Epithelial cell of prostate (primary cell): ENCODE measurements at places on chromosomes 2 and 18.

GRCh38 chr2:227344231-227344630 lies 19.2 kb downstream of the MFF start:
- DNase-seq: no peak

- DNase-seq: no peak
Measured at GRCh38 chr18:78507217-78507616, 472.4 kb upstream of the SALL3 start.

GRCh38 chr18:51767293-51767692 lies 569.8 kb upstream of the MEX3C start:
- DNase-seq: no peak

- no peak for DNase-seq
Measured at GRCh38 chr2:35184471-35184870, 1171.1 kb upstream of the CRIM1 start.

GRCh38 chr2:240149943-240150784 lies 9.7 kb upstream of the OTOS start:
- no peak for DNase-seq

DNA sequence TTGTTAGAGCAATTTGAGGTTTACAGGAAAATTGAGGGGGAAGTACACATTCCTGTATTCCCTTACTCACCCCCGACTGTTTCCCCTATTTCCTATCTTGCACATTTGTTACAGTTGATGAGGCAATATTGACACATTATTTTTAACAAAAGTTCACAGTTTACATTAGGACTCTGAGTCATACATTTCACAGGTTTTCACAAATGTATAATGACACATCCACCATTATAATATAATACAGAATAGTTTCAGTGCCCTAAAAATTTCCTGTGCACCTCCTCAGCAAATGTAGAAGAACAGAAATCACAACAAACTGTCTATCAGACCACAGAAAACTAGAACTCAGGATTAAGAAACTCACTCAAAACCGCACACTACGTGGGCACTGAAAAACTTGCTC lies 160.6 kb upstream of the RMP24 start:
- DNase-seq: peak; percentile 24

GRCh38 chr2:25358249-25358815 lies 16.6 kb upstream of the DNMT3A start:
- no peak for DNase-seq

- DNase-seq: no peak
Measured at GRCh38 chr2:111678161-111678560, 205.8 kb downstream of the ANAPC1 start.

DNA sequence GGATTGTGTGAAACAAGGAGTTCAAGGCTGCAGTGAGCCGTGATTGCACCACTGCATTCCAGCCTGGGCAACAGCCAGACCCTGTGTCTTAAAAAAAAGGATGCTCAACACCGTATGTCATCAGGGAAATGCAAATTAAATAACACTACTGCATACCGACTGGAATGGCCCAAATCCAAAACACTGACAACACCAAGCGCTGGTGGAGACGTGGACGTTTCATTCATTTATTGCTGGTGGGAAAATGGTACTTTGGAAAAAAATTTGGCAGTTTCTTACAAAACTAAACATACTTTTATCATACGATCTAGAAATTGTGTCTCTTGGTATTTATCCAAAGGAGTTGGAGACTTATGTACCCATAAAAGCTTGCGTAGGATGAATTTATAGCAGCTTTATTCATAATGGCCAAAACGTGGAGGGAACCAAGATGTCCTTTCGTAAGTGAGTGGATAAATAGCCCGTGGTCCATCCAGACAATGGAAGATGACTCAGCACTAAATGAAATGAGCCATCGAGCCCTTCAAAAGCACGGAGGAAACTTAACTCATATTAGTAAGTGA lies 24.2 kb downstream of the NEU4 start:
- no peak for DNase-seq

DNA sequence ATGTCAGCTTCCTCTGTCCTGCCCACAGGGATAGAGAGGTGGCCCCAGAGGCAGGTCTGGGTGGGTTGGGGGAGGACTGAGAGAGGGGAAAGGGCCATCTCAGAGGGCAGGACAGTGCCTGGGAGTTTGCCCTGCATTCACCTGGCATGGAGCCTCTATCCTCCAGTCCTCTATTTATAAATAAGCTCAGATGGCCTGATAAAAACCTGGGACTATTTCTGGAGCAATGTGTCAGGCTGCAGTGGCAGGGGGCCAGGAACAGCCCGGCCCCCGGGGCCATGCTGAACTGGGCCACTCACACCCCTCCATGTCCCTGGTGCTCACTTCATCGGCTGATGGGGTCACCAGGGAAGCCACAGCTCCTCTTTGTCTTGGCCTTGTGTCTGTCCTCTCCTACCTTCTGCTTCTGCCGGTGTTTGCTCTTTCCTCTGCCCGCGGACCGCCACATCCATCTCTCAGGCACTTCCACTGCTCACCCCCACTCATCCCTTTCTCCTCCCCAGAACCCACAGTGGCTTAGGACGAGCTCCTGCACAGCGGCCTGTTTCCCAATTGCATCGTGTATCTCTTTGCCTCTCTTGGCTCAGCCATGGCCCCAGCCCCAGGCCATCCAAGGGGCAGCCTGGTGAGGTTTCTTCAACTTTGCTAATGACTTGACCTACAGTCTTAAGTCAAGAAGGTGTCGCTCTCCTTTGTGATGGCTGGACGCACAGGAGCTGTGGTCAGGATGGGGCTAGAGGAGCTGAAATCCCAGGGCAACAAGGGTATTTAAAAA lies 38.8 kb downstream of the SCTR start:
- DNase-seq: no peak

- DNase-seq: no peak
Measured at GRCh38 chr18:8707556-8708300, 2.4 kb downstream of the MTCL1 start.

DNA sequence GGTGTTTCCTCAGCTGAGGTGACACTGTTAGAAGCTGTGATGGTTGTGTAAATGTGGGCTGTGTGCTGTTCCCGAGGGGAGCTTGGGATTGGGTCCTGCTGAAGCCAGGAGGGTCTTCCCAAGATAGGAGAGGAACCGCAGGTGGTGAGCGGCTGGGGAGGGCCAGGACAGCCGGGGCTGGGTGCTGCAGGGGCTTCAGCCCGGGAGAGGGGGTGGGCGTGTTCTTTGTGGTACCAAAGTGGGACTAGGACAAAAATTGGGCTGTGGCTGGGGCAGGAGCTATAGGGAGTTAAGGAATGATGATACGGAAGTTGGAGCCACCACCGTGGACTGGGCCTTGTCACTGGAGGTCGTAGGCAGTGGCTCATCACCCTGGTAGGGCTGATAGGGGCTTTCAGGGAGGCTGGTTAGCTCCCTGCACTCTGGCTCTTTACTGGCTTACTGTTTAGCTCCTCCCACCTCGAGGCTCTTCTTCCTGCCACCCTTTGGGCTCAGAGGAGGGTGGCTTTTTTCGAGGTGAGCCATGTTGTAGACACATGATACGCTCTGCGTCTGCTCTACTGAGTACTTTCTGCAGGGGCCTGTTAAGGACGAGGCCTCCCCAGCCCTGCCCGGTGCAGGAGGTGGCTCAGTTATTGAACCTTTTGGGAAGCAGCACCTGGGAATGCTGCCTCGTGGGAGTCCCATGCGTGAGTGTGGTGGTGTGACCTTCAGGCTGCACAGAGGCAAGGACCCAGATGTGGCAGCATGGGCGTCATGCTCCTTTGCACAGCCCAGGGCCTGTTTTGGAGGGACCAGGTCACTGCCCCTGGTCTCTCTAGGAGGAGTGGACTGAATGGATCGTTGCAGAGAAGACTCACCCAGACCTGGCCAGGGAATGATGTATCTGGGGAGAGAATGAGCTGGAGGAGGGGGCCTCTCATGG lies 21.6 kb downstream of the ASB1 start:
- no peak for DNase-seq

- no peak for DNase-seq
Measured at GRCh38 chr2:183614799-183615435, 490.7 kb downstream of the NUP35 start.

DNA sequence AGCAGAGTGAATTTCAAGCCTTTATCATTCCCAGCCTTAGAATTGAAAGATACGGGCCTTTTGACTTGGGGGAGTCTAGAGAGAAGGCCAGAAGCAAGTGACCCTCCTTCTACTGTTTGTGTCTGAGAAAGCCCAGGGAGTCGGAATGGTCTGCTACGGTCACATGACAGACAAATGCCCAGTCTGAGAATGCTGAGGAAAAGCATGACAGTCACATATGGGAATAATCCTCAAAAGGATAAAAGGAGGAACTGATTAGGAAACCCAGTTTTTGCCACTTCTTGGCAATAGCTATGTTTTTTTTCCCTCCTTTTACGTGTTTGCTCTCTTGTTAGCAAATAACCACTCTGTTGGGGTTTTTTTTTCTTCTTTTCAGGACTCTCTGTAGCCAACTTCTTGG lies 38.1 kb upstream of the HNRNPA3 start:
- no peak for DNase-seq

DNA sequence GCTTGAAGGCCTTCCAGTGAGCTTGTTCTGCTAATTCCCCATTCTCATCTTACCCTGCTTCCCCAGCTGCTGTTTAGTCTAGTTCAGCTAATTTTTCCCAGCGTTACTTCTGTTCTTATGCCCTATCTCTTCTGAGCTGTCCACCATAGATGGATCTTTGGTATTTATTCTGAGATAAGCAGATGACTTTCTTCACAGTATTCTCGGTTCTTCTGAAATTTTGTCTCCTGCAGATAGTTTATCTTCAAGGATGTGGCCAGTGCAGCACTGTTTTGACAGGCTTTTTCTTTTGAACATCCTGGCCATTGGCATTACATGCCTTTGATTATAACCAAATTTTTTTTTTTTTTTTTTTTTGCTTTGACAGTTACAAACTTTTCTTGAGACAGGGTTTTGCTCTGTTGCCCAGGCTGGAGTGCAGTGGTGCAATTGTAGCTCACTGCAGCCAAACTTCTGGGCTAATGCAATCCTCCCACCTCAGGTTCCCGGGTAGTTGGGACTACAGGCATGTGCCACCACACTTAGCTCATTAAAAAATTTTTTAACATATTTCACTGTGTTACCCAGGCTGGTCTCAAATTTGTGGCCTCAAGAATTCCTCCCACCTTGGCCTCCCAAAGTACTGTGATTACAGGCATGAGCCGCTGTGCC lies 134.2 kb downstream of the WDSUB1 start:
- no peak for DNase-seq

DNA sequence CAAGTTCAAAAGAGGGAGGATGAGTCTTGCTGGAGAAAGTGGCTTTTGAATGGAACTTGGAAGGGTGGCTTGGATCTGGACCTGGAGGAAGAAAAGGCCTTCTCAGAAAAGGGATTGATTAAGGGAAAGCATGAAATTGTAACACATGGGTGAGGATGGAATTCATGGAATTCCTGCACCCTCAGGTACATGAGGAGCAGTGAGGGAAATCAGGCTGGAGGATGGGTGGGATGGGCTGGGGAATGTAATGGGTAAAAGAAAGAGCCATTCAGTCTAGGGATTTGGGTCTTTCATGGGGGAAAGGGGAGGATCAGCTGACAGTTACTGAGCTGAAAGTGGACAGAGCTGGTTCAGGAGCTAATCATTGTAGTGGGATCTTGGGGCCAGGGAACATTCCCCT lies 51.2 kb upstream of the HAAO start:
- no peak for DNase-seq

GRCh38 chr18:75635096-75635495 lies 207.6 kb upstream of the SMIM21 start:
- no peak for DNase-seq

GRCh38 chr2:76332871-76333270 lies 622.2 kb upstream of the GCFC2 start:
- DNase-seq: no peak

- no peak for DNase-seq
Measured at GRCh38 chr2:168734199-168734760, 68.2 kb upstream of the NOSTRIN start.

DNA sequence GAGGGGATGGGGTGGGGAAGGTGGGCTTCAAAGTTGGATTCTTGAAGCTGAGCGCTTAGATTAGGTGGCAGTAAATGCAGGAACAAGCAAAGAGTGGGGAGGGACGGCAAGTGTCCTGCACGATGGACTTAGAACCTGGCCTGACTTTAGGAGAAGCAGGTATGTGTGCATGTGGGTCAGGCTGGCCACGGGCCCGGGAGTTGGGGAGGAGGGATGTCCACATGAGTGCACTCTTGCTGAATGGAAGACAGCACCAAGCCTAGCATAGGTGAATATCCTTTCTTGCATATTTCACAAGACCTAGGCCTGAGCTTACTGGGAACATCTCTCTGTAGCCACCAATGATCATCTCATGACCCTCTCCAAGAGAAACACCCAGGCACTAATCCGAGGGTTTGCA lies 96.1 kb downstream of the DDX1 start:
- no peak for DNase-seq

GRCh38 chr2:100233061-100233460 lies 89.2 kb downstream of the LONRF2 start:
- no peak for DNase-seq

- peak; percentile 93 for DNase-seq
Measured at GRCh38 chr18:54828281-54828881, at the start of gene RAB27B. TSS of gene RAB27B (plus strand) at chr18:54828477. CDS start at chr18:54877586, 49,109 bp downstream.

- DNase-seq: no peak
Measured at GRCh38 chr2:240662681-240663080, 20.0 kb downstream of the AQP12B start.

GRCh38 chr2:608297-608696 lies 68.9 kb downstream of the TMEM18 start:
- no peak for DNase-seq

DNA sequence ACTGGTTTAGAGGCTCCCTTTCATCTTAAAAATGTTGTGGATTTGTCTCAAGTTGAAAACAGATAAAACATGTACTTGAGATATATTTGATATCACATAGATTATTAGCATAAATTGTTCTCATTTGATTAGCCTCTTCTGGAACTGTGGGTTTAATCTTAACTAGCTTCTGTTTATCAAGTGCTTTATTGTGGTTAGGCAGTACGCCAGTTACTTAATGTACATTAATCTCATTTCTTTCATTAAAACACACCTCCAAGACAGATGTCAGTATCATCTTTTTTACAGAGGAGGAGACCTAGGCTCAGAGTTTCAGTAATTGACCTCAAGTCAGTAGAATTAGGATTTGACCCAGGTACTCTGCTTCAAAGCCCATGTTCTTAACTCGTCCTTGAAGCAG lies 21.8 kb downstream of the SFTPB start:
- DNase-seq: no peak

DNA sequence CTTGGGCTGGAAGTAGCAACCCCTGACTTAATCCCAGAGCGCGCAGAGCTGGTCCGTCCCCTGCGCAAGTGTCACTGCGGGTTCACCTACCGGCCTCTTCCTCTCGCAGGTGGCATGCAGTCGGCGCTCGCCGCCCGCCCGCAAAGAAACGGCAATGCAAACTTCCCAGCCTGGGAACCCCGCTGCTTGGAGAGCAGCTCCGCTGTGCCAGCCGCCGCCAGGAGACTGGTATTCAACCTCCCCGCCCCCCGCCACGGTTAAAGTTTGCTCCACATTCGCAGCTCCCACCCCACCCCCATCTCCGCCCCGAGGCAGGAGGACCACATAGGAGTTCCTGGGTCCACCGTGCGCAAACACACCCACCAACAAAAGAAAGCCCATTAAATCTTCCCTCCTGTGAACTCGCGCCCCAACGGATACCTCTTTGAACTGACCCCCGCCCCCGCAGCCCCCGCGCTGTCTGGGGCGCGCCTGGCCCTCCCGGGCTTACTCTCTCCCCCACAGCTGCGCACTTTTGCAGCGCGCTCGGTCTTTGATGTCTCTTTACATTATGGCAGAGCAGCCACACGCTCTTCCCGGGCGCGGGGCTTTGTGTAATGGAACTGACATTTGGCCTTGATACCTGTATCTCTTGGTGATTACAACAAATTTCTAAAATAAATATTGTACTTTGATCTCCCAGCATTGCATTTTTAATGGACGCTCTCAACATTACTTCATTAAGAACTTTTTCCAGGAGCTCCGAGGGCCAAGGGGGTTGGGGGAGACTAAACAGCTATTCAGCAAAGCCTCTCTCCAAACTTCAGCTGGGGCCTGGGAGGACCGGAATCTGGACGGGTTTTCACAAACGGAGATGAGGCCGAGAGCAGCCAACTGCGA lies 3.1 kb upstream of the SP5 start:
- no peak for DNase-seq
